ENCODE measurements at places on chromosomes 13 and 19.

- DNase-seq = no peak
These were observed 2857.0 kb upstream of the PCDH20 start for GRCh38 chr13:64272681-64273080.

- DNase-seq = no peak
These were observed 55.8 kb downstream of the SMARCA4 start for GRCh38 chr19:11016631-11017030.

DNA sequence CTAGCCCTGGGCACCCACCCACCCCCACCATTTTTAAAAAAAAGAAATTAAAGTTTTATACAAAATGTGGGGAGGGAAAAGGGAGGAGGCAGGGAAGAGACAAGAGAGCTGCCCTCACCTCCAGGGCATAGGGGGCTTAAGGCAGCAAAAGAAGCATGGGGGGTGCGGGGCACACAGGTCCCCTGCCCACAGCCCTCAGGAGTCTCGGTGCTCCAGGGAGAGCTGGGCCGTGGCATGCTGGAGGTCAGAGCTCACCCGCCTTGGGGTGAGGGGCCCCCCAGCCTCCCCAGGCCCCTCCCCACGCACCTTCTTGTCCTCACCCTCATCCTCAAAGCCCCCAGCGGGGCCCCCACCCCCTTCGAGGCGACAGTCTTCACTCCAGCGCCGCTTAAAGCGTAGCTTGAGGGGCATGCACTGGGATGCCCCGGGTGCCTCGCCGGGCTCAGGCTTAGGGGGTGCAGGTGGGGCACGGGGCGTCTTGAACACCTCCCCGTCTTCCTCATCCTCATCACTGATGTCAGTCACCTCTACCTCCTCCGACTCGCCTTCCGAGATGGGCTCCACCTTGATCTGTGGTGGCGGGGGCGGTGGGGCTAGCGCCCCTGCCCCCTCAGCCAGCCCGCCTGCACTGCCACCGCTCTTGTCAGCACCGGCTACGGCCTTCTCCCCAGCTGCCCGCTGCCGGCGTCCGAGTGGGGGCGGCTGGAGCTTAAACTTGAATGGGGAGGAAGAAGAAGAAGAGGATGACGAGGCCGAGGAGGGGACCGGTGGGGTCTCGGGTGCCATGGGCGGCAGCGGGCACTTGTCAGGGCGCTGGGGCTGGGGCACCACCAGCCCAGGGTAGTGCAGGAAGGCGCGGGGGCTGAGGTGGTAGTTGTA, 6.1 kb upstream of the GSK3A start:
- no peak for DNase-seq

GRCh38 chr19:12052091-12052496, 667 bp downstream of the ZNF878 start:
- no peak for DNase-seq
